Stimulated activated CD4-positive, alpha-beta T cell treated with anti-CD3 and anti-CD28 coated beads, TNF-alpha, amount 100 ng/mL, for 4 hours (primary cell): ENCODE measurements at places on chromosomes 3 and 15.

- no peak for DNase-seq
These were observed 8.7 kb downstream of the CD86 start for GRCh38 chr3:122063908-122064307.

GRCh38 chr3:129702934-129703712, 96.6 kb upstream of the PLXND1 start:
- DNase-seq, result no peak

DNA sequence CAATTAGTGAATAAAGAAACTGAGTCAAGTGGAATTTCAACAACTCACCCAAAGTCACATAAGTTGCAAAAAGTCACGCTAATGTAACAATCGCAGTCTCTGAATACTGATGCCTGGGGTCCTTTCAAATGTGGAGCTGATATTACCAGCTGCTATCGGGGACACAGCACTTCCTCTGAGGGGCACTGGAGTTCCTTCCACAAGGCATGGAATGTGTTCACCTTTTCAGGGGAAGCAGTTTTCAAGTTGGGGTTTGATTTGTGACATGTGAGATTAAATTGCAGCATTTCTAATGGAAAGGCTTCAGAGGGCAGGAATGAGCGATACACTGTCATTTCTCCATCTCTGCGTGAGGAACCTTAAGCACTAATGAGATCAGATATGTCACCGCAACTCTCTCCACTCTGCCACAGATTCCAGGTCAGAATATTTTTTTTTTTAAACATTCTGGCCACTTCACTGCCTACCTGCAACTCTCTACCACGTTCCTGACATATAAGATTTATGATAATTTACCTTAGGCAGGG, 807.2 kb upstream of the CFAP20DC start:
- DNase-seq, result no peak

DNA sequence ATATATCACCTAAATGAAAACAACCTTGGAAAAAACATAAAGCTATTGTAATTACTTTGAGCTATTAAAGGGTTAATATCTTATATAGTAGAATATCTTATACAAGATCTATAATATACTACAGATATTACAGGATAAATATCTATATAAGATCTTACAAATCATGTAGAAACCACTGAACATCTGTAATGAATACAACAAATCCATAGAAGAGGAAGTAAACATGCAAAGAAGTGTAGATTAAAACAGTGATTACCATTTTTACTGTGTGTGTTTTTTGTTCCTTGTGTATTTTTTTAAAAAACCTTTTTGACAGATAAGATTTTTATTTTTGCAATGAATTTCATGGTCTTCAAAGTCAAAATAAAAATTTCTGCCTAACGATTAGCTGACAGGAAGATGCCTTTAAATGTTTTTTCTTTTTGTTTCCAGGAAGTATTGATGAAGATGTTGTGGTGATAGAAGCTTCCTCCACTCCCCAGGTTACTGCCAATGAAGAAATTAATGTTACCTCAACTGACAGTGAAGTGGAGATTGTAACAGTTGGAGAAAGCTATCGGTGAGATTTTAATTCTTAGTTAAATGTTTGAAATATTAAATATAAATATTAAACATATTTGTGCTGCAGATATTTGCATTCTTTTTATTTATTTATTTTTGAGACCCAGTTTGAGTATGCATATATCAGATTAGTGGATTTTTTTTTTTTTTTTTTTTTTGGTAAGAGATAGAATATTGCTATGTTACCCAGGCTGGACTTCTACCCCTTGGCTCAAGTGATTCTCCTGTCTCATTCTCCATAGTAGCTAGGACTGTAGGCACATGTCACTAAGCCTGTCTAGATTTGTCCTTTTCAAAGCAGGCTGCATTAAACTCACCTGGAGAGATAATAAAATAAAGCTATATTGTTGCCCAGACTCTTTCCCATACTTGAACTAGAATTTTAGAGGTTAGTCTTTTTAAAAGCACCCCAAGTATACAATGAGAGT, 52.8 kb upstream of the CCNB2 start:
- DNase-seq, result no peak

DNA sequence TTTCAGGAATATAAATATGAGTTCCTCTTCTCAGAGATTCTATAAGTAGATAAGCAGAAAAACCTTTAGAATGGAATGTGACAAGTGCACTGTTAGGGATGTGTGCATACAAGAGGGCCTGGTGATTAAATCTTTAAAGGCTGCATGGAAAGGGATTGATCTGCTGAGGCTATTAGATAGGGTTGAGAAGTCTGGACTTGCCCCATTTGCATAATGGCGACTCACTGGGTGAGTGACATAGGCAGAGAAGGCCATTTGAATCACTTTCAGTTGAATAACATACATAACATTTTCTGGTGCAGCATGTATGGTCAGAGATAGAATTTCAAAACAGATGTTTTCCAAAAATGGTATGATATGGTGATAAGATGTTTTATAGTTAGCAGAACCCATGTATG, 156.9 kb downstream of the ZNF621 start:
- no peak for DNase-seq

- no peak for DNase-seq
These were observed 168.4 kb downstream of the PDE8A start for GRCh38 chr15:85150130-85150480.

GRCh38 chr3:9102240-9102981, 139.1 kb upstream of the RAD18 start:
- DNase-seq, result no peak

- no peak for DNase-seq
These were observed 152.8 kb upstream of the GOLGA6L4 start for GRCh38 chr15:84082739-84083138.
